ENCODE measurements at places on chromosomes 3 and 15. TPM values are rescaled to one million over a fixed set of nuclear protein-coding genes. Genes with fewer than 3 reads are reported as not detected.
A peak's percentile ranks its signal among the peaks of the same experiment; 100 is the strongest.

Gene IL17RE
- 1.1 TPM for total RNA-seq

Gene DUOXA1
- not detected for total RNA-seq

Gene CCR4
- not detected for total RNA-seq

Gene FAM81A
- not detected for total RNA-seq

Gene CD96
- 0.28 TPM for total RNA-seq

DNA sequence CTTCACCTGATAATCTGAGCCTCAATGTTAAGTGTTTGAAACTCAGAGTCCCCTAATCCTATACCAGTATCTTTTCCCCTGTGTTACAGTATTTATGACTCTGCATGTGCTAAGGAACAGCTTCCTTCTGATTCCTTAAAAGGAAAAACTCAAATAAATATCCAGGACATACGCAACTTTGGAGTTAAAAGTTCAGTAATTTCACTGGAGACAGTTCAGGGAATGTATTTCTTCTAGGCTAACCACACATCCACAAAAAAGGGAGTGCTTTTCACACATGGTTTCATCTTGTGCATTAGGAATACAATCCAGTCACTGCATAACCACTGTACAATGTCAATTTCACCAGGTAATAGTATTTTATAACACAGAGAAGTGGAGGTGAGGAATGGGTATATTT lies 31.0 kb downstream of the PGBD4 start:
- H3K4me1 ChIP-seq, result no peaks in the 10 kb centered on the region
- peak; percentile 53 for DNase-seq
- no peaks in the 10 kb centered on the region for H3K36me3 ChIP-seq
- H3K27me3 ChIP-seq, result no peaks in the 10 kb centered on the region
- H3K27ac ChIP-seq, result no peak overlapping the region

- H3K4me3 ChIP-seq, result no peak overlapping the region
- H3K36me3 ChIP-seq, result peaks cover 3% of the 10 kb centered on the region
- no peaks in the 10 kb centered on the region for H3K27me3 ChIP-seq
- no peak overlapping the region for H3K27ac ChIP-seq
- peak; percentile 61 for DNase-seq
- peaks cover 6% of the 10 kb centered on the region for H3K4me1 ChIP-seq
Measured at GRCh38 chr3:27467545-27467944, 16.6 kb downstream of the SLC4A7 start.

- H3K4me1 ChIP-seq, result peaks cover 19% of the 10 kb centered on the region
- peak; percentile 98 for DNase-seq
- no peaks in the 10 kb centered on the region for H3K36me3 ChIP-seq
Measured at GRCh38 chr3:112653209-112653871, 12.4 kb upstream of the CCDC80 start.

DNA sequence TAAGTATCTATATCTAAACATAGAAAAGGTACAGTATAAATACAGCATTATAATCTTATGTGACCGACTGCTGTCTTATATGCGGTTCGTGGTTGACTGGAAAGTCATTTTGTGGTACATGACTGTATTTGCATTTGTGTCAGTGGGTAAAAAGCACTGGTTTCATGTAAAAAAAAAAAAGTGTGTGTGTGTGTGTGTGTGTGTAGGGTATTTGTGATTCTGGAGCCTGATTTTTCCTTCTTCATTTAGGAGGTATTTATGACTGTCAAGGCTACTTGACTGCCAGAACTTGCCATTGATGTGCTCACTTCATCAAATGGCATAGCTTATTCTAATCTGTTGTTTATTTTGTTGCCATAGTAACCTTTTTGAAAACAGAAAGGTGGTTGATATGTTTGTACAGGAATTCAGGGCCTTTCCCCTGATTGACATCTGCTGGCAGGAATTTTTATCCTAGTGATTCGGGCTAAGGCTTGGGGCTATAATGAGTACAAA lies 63.2 kb downstream of the AKAP13 start:
- H3K4me3 ChIP-seq, result no peak overlapping the region
- no peak overlapping the region for H3K27ac ChIP-seq
- H3K27me3 ChIP-seq, result no peaks in the 10 kb centered on the region

- H3K36me3 ChIP-seq, result peaks cover 71% of the 10 kb centered on the region
- no peaks in the 10 kb centered on the region for H3K27me3 ChIP-seq
- DNase-seq, result no peak
- no peak overlapping the region for H3K4me3 ChIP-seq
- H3K27ac ChIP-seq, result no peak overlapping the region
- no peaks in the 10 kb centered on the region for H3K4me1 ChIP-seq
Measured at GRCh38 chr15:64687172-64687571, 88.2 kb downstream of the RBPMS2 start.

- H3K27ac ChIP-seq, result no peak overlapping the region
- DNase-seq, result no peak
- H3K36me3 ChIP-seq, result no peaks in the 10 kb centered on the region
- H3K27me3 ChIP-seq, result no peaks in the 10 kb centered on the region
Measured at GRCh38 chr15:55360256-55360655, 41.2 kb downstream of the PIGB start.

GRCh38 chr3:48301800-48302166 lies 31.7 kb downstream of the SPINK8 start:
- peak; percentile 19 for DNase-seq
- peaks cover 12% of the 10 kb centered on the region for H3K36me3 ChIP-seq
- H3K27ac ChIP-seq, result peak overlapping the region; percentile 14
- peak overlapping the region; percentile 90 for H3K4me3 ChIP-seq
- H3K27me3 ChIP-seq, result peaks cover 2% of the 10 kb centered on the region

DNA sequence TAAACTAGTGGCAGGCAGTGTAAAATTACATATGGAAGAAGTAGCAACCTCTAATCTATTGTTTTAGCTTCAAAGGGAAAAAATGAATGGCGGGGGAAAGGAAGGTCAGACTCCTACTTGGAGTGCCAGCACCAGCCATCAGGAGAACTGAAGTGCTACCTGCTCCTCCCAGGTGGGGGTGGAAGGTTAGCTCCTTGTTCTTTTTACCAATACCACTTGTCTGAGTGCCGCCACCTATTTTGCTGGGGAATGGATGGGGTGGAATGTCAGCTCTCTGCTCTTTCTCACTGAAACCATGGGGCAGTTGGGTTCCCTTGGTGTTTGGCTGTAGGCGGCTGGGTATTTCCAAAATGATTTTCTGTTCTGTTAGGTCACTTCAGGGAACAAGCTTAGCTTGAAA lies 428.7 kb upstream of the EPHA3 start:
- no peak overlapping the region for H3K4me3 ChIP-seq
- H3K27ac ChIP-seq, result no peak overlapping the region
- no peak for DNase-seq
- no peaks in the 10 kb centered on the region for H3K27me3 ChIP-seq
- no peaks in the 10 kb centered on the region for H3K4me1 ChIP-seq
- H3K36me3 ChIP-seq, result no peaks in the 10 kb centered on the region

GRCh38 chr15:101070502-101071273 lies 151.5 kb downstream of the LRRK1 start:
- no peak overlapping the region for H3K4me3 ChIP-seq
- peaks cover 5% of the 10 kb centered on the region for H3K36me3 ChIP-seq
- peak overlapping the region; percentile 94 for H3K27ac ChIP-seq
- peak; percentile 89 for DNase-seq
- peaks cover 25% of the 10 kb centered on the region for H3K4me1 ChIP-seq
- no peaks in the 10 kb centered on the region for H3K27me3 ChIP-seq

- no peaks in the 10 kb centered on the region for H3K36me3 ChIP-seq
- no peaks in the 10 kb centered on the region for H3K27me3 ChIP-seq
- no peak overlapping the region for H3K27ac ChIP-seq
- no peak overlapping the region for H3K4me3 ChIP-seq
- DNase-seq, result no peak
Measured at GRCh38 chr3:85760342-85760741, 801.6 kb downstream of the CADM2 start.

- peak overlapping the region; percentile 75 for H3K27ac ChIP-seq
- H3K36me3 ChIP-seq, result no peaks in the 10 kb centered on the region
- DNase-seq, result peak; percentile 92
Measured at GRCh38 chr3:136818191-136818768, 646 bp upstream of the SLC35G2 start.

DNA sequence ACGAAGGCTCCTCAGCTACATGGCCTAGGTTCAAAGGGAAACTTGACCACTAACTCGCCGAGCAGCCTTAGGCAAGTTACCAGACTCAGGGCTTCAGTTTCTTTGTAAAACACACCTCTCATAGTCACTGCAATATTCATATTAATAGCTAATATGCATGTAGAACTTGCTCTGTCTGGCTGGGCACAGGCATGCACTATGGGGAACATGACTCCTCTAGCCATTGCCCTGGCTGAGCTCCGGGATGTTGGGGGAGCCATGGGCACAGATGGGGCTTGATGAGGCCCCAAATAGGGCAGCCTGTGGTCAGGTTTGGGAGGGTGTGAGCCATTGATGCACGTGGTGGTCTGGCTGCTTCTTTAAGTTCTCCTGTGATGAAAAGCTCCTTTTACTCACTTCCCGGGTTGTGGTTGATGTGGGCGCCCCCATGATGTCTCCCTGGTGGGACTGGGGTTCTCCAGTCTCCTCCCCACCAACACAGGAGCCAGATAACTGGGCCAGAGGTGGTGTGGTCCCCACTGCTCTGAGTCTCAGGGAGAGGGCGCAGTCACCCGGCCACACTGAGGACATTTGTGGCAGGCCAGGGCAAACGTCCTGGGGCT lies 29.4 kb upstream of the DUSP7 start:
- no peak for DNase-seq
- no peak overlapping the region for H3K27ac ChIP-seq
- H3K36me3 ChIP-seq, result no peaks in the 10 kb centered on the region

- H3K27me3 ChIP-seq, result peaks cover 37% of the 10 kb centered on the region
- no peaks in the 10 kb centered on the region for H3K36me3 ChIP-seq
- H3K4me1 ChIP-seq, result no peaks in the 10 kb centered on the region
Measured at GRCh38 chr15:31155151-31155550, 53.6 kb upstream of the TRPM1 start.

- peaks cover 2% of the 10 kb centered on the region for H3K4me1 ChIP-seq
- no peak overlapping the region for H3K4me3 ChIP-seq
- DNase-seq, result no peak
- no peaks in the 10 kb centered on the region for H3K36me3 ChIP-seq
Measured at GRCh38 chr3:46104706-46105105, 77.4 kb upstream of the XCR1 start.

Data from IMR-90 (cell line).